ENCODE measurements at places on chromosomes 16 and 17. TPM values are rescaled to one million over a fixed set of nuclear protein-coding genes. Genes with fewer than 3 reads are reported as not detected.

- DNase-seq = peak; percentile 86
These were observed 3.4 kb upstream of the ZNF385C start for GRCh38 chr17:42101513-42102292.

- no peak for DNase-seq
These were observed 65.0 kb downstream of the NXN start for GRCh38 chr17:914561-914960.

GRCh38 chr17:64777415-64778239, 115.5 kb upstream of the SMURF2 start:
- peak; percentile 31 for DNase-seq

- DNase-seq = no peak
These were observed 614.6 kb downstream of the MAF start for GRCh38 chr16:78985716-78986605.

DNA sequence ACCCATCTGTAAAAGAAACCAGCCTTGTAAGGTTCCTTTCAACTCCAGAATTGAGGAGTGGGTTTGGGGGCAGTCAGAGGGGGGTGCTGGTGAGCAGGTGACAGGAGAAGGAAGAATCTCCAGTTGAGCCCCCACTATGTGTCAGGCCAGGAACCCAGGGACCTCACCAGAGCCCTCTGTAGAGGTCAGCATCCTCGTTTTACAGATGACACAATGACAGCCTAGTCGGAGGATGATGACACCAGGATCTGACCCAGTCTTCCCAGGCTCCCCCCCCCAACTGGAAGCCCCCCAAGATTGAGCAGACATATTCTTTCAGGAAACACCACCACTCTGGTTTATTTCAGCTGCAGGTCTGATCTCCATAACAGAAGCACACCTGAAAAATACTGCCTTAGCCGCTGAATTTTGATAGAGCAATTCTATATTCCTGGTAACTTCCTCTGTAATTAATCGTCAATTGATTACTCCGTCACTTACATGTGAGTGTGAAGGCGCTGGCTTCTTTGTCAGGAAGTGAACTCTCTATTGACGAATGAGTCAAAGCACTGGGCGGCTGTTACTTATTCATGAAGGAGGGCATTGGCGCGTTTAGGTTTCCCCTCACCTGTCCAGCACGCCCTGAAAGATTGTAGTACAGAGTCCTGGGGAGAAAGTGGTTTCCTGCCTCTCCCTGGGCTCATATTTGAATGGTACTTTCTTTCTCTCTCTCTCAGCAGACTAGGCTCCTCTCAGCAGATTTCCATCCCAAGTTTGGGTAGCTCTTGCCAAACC, 21.2 kb downstream of the SOCS3 start:
- DNase-seq = no peak

- no peak for DNase-seq
These were observed 1.2 kb upstream of the GNG13 start for GRCh38 chr16:801584-802363.

- DNase-seq = no peak
These were observed 129.0 kb downstream of the CCDC144A start for GRCh38 chr17:16818821-16819683.

DNA sequence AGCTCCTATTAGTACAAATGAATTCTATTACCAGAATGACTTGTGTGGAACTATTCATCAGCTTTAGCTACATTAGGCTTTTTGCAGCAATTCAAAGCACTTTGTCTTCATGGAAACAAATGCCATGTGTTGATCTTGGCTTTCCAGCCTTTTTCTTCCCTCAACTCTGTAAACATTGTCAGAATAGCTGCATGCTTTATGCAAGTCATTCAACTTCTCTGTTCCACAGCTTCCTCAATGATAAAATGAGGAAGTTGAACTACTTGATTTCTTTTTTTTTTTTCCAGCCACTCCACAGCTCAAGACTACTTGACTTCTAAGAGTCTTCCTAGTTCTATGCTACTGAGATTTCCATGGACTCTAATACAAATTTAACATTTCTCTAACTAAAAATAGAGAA, 41.1 kb downstream of the KIAA0753 start:
- no peak for DNase-seq

DNA sequence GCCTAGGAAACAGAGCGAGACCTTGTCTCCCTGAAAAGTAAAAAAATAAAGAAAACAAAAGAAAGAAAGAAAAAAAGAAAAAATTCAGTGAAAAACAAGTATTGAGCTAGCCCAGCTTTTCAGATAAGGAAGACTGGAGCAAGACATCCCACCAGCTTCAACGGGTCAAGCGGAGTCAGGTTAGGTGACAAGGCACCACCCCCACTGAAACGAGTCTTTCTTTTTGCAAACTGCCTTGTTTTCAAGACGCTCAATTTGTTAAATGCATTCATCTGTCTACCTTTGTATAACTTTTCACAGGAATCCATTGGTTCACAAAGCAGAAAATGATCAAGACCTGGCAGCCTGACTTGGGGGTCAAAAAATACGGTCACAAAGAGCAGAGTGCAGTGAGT, 10.7 kb upstream of the AXIN2 start:
- DNase-seq = no peak

GRCh38 chr17:70060415-70060814, 14.6 kb upstream of the KCNJ16 start:
- peak; percentile 15 for DNase-seq

DNA sequence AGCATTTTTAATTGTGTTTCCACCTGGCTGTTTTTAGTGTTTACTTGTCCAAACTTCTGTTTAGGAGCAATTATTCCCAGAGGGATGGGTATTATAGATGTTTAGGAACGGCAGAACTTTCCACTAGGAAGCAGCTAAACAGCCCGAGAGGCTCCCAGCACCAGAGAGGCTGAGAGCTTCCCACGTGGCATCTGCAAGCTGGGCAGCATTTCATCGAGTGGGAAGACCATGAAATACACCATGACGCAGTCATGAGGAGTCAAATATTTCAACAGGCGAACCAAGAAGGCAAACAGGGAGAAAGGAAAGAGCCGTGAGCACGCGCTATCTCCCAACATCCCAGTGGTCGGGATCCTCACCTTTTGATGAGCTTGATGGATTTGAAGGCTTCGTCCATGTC, 24.1 kb downstream of the TMEM204 start:
- no peak for DNase-seq

RCVRN gene
- 0.06 TPM for total RNA-seq

NPIPA8 gene
- 12.3 TPM for total RNA-seq

AHSP gene
- total RNA-seq = not detected

CPNE7 gene
- not detected for total RNA-seq

SRP68 gene
- total RNA-seq = 58.7 TPM

SGCA gene
- 43.2 TPM for total RNA-seq

Data from SJCRH30 (cell line).